Calu3 (cell line): ENCODE measurements at places on chromosomes 6 and 20. TPM values are rescaled to one million over a fixed set of nuclear protein-coding genes. Genes with fewer than 3 reads are reported as not detected.

HUS1B gene
- 0.61 and 0.71 TPM in 2 replicates for total RNA-seq

CARMIL1 gene
- total RNA-seq, result 88.4 and 92.4 TPM in 2 replicates

PSORS1C2 gene
- total RNA-seq, result not detected in 2 replicates

GABRR1 gene
- total RNA-seq, result not detected in 2 replicates

OR2B6 gene
- 0.78 and 1.5 TPM in 2 replicates for total RNA-seq

LY6G6F gene
- total RNA-seq, result not detected in 2 replicates
